Cardiac fibroblast (primary cell): ENCODE measurements at places on chromosomes 3 and 15.

GRCh38 chr15:59166166-59166565 lies 40.5 kb upstream of the LDHAL6B start:
- DNase-seq = peak; percentile 42

- DNase-seq = peak; percentile 42
These were observed 17.8 kb upstream of the CLDN1 start for GRCh38 chr3:190340071-190340470.

DNA sequence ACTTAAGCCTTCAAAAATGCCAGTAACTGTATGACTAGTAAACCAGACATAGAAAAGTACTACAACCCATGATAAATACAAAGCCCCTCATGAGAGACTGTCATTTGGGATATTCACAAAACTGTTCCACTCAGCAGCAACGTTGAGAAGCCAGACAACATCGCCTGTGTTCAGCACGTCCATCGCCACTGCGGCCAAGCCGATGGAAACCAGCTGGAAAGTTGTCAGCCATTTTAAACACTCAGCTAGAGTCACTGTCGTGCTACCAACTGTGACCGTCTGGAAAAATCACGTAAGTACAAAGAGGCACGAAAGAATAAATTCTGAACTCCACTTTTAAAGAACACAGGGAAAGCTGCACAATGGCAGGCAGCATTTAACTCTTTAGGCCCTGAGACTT lies 340.7 kb upstream of the WNT5A start:
- DNase-seq = no peak

GRCh38 chr15:52113708-52114107 lies 1.1 kb upstream of the BCL2L10 start:
- DNase-seq = no peak

- peak; percentile 47 for DNase-seq
These were observed 141.6 kb upstream of the SLC2A2 start for GRCh38 chr3:171168086-171168485.

- DNase-seq = no peak
These were observed 10.8 kb downstream of the SELENOT start for GRCh38 chr3:150613709-150614480.

DNA sequence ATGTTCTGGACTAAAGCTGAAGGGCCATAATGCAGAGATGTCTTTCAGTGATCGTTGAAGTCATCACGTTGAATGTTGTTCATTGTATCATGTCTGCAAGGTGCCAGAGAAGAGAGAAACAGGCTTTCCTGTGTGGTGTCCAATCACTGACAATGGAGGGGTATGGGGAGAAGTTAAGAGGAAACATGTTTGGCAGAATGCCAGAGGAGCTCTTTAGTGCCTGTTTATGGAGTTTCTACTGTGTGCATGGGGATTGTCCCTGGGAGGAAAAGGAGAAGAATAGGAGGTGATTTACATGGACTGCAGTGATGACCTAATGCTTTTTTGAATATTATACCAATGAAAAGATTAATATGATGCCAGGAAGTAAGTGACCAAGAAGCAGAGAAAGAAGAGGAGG lies 11.7 kb downstream of the SCAANT1 start:
- peak; percentile 68 for DNase-seq
